ENCODE measurements at places on chromosomes 5 and 9.

DNA sequence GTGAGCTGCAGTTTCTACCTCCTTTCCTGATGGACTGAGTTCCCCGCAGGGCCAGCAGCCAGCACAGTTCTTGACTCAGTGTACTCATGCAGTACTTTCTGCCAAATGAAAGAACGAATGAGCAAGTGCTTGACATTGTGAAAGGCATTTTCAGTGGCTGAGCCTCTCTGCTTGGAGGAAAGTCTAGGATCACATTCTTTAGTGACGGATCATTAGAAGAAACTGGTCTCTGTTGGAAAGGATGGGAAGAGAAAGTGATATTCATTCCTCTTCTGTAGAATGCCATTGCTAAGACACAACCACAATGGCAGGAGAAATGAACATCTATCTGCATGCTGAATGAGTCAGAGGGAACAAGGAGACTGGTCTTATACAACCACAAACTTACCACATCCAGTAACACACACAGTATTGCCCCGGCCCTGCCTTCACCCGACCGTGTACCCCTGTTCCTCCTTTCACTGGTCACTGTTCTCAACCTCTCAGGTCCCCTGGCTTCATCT is 206.9 kb downstream of the CRB2 start:
- DNase-seq: no peak

DNA sequence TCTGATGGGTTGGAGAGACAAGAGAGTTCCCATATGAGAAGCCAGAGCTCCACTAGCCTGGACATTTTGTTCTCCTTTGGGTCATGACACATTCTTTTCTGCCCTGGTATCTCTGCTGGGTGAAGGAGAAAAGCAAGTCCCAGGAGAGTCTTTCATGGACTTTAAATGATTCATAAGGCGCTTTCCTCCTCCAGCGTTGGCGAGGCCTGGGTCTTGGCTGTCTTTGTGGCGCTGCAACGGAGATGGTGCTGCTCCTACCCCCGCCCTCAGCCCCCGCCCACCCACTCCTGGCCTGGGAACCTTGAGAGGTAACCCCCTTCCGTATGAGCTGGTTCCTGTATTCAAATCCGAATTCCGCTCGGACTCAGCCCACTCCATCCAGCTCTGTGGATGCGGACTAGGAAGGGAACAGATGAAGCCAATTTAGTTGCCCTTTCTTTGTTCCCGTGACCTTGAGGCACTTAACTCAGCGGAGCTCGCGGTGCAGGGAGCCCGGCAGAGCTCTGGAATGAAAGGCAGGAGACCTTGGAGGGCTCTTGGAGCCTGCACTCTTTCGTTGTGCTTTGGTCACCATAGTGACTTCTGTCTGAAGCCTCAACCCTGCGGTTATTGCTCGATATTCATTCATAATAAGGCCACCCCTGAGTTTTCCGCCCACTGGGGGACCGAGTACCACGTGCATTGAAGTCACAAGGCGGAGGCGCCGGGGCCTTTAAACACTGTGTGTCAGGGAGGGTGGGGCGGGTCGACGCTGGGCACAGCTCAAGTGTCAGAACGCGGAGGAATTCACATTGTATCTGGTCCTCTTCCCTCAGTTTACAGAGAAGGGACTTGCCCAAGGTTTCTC is 14.0 kb upstream of the PWWP2A start:
- DNase-seq: no peak

GRCh38 chr5:106121972-106122605 is 1548.6 kb downstream of the EFNA5 start:
- DNase-seq: no peak

- no peak for DNase-seq
Observed at GRCh38 chr5:54754420-54754819, 231.0 kb downstream of the ESM1 start.

DNA sequence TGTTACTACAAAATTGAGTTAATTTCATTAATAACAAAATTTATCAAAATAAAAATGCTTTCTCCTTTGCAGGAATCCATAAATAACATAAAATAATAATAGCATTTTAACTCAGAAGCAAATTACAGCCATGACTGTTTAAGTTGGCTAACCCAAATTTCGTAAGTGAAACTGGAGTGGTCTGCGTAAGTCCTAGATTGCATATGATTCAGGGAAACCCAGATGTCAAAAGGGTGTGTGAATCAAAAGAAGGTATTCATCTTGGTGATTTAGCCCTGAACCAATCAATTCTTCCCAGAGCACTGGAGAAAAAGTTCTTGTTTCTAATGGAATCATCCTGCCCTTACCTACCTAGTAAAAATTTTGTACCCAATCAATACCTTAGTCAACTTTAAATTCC is 547.6 kb downstream of the RAB3C start:
- no peak for DNase-seq

GRCh38 chr5:66113160-66113559 is 30.9 kb upstream of the SREK1 start:
- no peak for DNase-seq

GRCh38 chr5:96329886-96330529 is 103.0 kb downstream of the PCSK1 start:
- no peak for DNase-seq

DNA sequence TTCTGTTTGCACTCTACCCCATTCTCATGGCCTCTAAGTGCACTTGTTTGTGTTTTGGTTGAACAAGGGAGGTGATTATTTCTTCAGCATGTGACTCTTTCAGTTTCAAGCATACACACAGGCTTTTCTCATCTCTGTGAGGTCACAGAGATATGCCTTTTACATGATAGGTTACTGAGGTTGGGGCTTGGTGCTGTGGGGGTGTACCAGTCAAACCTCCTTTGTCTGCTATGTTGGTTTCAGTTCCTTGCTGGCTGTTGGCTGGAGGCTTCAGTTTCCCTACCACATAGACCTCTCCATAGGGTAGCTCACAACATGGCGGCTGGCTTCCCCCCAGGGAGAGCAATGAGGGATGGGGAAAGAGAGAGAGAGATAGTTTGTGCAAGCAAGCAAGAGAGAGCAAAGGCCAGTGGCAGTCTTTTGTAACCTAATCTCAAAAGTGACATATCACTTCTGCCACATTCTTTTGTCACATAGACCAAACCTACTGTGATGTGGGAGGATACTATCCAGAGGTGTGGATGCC is 96.7 kb upstream of the SEMA6A start:
- DNase-seq: no peak

DNA sequence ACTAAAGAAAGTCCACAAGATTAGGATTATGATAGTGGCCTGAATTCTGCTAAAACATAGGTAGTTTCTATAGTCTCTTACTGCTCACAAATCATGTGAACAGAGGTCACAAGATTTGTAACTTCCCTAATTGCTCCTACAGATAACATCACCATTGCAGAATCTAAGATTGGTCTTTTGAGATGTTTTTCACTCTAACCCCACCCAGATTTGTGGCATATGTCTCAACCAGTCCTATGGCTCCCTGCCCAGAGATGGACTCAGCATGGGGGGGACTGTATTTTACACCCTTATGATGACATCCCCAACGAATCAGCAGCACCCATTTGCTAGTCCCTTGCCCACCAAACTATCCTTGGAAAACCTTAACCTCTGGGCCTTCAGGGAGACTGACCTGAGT is 1046.2 kb downstream of the CDH12 start:
- DNase-seq: no peak

DNA sequence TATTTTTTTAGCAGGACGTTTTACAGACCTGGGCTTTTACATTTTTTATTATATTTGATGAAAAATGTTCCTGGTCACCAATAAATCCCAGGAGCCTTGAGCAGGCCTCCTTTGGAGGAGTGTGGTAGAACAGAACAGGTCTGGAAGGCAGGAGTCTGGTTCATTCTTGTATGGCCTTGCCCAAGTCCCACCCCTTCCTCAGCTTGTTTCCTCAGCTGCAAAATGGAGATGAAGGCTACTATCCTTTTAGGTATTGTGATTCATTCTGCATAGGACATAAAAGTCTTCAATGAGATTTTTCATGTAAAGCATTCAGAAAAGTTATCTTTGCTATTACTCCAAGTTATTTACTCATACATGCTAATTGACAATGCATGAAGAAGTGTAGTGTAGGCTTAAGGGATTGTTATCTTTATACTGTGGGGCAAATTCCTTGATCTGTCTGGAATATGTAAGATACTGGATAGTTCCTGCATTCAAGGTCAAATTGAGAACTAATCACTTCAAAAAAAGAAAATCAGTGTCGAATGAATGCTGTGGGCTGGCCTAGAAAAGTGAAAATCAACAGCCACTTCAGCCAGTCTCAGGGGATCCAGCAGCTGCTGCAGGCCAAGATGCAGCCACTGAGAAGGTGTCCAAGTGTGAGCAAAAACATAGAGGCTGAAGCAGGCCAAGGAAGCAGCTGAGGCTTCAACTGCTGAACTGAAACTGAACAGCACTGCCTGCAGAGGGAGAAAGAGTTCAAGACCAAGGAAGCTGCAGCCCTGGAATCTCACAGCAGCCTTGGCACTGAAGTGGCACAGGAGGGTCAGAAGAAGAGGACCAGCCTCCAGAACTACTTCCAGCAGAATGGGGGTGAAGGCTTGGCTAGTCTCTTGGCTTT is 15.5 kb upstream of the SLC36A3 start:
- DNase-seq: no peak

DNA sequence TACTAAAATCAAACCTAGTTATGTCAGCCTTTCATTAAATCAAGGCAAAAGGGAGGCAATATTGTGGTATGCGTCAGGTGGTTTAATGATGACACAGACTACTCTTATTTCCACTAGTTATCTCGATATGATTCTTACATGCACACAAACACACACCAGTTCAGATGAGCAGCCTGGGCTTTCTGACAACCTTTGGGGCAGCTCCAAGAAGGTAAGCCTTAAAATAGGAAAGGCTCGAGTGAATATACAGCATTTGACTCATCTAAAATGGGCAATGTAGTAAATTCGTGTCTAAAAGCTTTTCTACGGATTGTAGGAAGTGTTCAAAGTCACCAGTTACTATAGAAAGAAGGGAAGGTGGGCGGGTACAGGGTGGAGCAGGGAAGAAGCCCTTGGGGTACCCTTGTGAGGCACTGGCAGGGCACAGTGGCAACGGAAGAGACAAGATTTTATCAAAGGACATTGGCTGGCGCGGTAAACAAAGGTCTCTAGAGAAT is 1.9 kb downstream of the ANKH start:
- DNase-seq: no peak

GRCh38 chr9:69970001-69970533 is 73.6 kb upstream of the MAMDC2 start:
- no peak for DNase-seq

DNA sequence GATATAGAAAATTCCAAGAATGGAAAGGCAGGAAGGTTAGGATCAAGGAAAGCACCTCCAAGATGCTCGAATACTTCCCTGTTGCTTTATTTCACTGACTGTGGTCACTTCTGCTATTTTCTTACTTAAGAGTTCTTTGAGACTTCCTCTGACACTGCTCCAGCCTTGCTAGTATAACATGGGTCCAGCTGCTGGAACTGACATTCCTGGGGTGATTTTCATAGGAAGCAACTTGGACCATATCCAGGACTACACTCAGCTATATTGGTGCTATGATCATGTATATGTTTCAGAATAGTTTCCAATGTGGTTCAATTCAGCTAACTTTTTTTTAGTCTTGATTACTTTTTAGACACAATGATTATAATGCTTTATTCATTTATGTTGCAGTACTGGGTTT is 81.6 kb upstream of the CKMT2 start:
- DNase-seq: no peak

- no peak for DNase-seq
Observed at GRCh38 chr9:38208206-38208901, 139.3 kb upstream of the SHB start.

DNA sequence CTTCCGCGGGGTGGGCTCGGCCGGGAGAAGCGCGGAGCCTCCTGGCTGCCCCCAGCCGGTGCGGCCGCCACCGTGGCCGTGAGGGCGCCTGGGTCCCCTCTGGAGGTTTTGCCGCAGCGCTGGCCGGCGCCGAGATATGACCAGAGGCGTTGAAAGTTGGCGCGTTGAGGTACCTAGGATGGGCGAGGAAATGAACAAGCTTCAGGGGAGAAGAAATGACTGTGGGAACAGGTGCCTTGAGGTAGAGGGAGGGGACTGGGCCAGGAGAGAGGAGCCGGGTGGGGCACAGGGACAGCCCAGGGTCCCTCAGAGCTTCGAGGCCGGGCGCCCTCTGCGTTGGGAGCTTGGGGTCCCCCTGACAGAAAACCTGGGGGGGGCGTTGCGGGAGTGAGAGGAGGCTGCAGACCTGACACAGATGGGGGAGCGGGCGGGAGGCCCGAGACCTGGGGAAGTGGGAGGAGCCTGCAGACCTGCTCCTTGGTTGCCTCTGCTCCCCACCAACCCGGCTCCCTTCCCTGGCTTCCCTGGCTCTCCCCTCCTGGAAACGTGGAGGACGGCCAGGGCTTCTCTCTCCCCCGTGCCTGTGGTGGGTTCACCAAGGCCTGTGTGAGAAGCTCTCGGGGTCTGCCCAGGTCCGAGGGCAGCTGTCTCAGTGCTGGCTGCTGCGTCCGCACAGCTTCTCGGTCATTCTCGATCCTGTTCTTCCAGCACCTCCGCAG is 14.2 kb downstream of the RABL6 start:
- no peak for DNase-seq

DNA sequence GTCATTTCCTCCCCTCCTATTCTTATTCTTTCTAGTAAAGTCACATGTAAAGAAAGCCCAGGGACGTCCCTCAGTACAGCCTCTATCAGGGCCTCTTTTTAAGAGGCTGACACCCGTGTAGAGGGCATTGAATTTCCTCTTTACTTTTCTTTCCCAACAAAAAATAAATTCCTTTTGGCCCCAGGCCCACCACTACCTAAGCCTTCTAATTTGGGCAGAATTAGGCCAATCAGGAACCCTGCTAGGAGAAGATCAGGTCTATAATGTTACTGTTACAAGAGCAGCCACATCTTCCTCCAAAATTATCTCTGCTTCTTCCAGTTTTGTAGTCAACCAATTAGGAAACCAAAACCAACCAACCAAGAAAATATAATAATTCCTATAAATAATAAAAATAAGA is 189.6 kb upstream of the NREP start:
- DNase-seq: no peak

- DNase-seq: no peak
Observed at GRCh38 chr9:27566118-27566517, 7.2 kb downstream of the C9orf72 start.

- DNase-seq: no peak
Observed at GRCh38 chr9:16611983-16612382, 258.5 kb downstream of the BNC2 start.

DNA sequence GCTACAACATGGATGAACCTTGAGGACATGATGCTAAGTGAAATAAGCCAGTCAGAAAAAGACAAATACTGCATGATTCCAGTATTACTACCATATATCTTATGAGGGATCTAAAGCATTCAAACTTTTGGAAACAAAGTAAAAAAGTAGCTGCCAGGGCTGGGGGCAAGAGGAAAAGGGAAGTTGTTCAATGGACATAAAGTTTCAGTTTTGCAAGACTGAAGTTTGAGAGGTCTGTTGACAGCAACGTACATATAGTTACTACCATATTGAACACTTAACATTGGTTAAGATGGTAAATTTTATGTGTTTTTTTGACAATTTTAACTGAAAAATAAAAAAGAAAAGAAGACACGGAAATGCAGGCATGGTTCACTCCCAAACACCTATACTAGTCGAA is 77.6 kb downstream of the MAPKAP1 start:
- DNase-seq: no peak

GRCh38 chr5:27130587-27130986 is 92.2 kb upstream of the CDH9 start:
- DNase-seq: no peak
